ENCODE measurements at places on chromosomes 2 and 18.

GRCh38 chr2:190052307-190052706 is 10.2 kb downstream of the MSTN start:
- DNase-seq: no peak

DNA sequence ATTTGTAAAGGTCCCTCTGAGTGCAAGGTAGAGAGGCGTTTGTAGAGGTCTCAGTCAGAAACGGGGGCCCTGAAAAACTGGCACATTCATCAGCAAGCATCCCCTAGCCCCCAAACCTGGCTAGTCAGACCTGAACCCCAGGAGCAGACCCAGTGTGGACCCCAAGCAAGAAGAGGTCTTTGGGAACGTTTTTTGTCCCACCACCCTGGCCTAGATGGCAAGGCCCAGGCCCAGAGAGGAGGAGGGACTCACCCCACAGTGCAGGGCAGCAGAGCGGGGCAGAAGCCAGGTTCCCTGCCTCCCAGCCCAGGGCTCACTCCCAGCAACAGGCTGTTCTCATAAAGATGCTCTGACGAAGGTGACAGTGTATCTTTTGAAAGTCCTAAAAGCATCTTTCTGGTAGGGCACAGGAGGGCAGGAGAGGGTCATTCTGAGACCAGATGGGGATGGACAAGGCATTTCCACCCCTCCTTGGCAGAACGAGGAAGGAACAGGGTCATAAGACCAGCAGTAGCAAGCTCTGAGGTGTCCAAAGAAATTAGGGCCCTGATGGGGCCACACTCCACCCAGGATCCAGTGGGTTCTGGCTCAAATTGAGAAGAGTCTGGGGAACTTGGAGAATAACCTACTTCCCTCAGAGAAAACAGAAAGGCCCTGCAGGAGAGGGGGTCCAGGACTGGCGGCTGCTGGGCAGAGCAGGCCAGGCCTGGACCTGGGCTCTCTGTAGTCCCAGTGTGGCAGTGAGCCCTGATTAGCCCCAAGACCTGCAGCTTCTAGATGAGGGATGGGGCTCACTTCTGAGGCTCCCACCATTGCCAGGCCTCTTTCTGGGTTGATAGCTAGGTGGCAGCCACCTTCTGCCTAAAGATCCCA is 18.2 kb downstream of the ADRA2B start:
- no peak for DNase-seq

DNA sequence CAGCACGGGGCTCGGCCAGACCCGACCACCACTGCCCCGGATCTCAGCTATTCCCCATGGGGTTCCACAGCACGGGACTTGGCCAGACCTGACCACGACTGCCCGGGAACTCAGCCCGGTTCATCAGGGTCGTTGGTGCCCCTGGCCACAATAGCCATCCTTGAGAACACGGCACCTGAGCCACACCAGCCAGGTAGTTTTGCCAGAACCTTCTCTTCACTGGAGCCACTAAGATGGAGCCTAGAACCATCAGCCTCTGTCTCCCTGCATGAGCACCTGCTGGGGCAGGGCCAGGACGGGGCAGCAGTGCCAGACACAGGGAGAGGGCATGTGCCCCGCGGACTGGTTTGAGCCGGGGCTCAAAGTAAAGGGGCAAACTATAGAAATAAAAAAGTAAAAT is 11.4 kb upstream of the KCNG2 start:
- DNase-seq: no peak

GRCh38 chr2:69154106-69154505 is 141.1 kb downstream of the ANTXR1 start:
- no peak for DNase-seq

Measured in stimulated activated CD8-positive, alpha-beta memory T cell treated with anti-CD3 and anti-CD28 coated beads, Interleukin-15, amount 100 ng/mL, for 48 hours (primary cell).